M059J (cell line): ENCODE measurements at places on chromosomes 7 and 10. TPM values are rescaled to one million over a fixed set of nuclear protein-coding genes. Genes with fewer than 3 reads are reported as not detected.
A peak's percentile ranks its signal among the peaks of the same experiment; 100 is the strongest.

- DNase-seq, result peak; percentile 42
Measured at GRCh38 chr10:60537697-60538096, 148.0 kb upstream of the ANK3 start.

Gene LRRN3
- total RNA-seq, result 5.9 and 7.8 TPM in 2 replicates

GRCh38 chr10:98296524-98296923 lies 28.5 kb upstream of the LOXL4 start:
- peak; percentile 23 for DNase-seq

Gene CYP2C9
- total RNA-seq, result not detected in 2 replicates

GRCh38 chr7:81767926-81768325 lies 1.9 kb downstream of the HGF start:
- DNase-seq, result no peak

Gene ALOX5
- total RNA-seq, result not detected in 2 replicates

Gene TYSND1
- total RNA-seq, result 5.5 and 12.2 TPM in 2 replicates

Gene RASSF4
- 8.4 and 13.4 TPM in 2 replicates for total RNA-seq

DNA sequence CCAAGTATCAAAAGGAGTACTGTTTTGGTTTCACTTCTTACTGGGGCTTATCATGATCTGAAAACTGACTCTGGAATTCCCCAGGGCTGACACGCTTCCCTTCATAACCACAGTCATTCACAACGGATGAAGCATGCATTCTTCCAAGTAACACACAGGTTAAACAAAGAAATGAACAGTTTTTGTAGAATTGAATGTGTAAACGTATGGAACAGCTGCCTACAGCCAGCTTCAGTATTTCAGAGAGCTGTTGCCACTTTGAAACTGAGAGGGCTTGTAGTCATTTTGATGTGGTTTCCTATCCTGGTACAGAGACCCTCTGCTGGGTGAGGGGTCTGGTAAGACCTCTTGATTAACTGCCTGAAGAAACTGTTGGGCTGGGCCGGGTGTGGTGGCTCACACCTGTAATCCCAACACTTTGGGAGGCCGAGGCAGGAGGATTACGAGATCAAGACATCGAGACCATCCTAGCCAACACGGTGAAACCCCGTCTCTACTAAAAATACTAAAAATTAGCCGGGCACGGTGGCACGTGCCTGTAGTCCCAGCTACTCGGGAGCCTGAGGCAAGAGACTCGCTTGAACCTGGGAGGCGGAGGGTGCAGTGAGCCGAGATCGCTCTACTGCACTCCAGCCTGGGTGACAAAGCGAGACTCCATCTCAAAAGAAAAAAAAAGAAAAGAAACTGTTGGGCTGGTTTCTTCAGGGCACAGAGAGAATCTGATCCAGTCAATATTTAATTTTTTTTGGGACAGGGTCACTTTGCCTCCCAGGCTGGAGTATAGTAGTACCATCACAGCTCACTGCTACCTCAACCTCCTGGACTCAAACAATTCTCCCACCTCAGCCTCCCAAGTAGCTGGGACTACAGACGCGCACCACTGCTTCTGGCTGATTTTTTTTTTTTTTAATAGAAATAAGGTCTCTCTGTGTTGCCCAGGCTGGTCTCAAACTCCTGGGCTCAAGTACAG lies 4.7 kb downstream of the NFE2L3 start:
- peak; percentile 95 for DNase-seq

DNA sequence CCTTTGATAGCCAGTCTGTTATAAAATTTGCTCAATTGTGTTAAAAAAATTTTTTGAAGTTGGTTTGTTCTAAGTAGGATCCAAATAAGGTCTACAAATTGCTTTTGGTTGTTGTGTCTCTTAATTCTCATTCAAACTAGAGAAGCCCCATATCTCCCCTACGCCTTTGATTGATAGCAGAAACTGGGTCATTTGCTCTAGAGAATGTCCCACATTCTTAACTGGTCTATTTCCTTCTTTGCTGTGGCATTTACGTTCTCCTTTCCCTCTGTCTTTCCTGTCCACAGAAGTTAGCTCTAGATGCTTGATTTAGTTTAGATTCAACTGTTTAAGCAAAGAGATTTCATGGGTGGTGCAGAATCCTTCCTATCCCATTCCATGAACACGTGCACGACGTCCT lies 174.6 kb upstream of the SVIL start:
- no peak for DNase-seq

DNA sequence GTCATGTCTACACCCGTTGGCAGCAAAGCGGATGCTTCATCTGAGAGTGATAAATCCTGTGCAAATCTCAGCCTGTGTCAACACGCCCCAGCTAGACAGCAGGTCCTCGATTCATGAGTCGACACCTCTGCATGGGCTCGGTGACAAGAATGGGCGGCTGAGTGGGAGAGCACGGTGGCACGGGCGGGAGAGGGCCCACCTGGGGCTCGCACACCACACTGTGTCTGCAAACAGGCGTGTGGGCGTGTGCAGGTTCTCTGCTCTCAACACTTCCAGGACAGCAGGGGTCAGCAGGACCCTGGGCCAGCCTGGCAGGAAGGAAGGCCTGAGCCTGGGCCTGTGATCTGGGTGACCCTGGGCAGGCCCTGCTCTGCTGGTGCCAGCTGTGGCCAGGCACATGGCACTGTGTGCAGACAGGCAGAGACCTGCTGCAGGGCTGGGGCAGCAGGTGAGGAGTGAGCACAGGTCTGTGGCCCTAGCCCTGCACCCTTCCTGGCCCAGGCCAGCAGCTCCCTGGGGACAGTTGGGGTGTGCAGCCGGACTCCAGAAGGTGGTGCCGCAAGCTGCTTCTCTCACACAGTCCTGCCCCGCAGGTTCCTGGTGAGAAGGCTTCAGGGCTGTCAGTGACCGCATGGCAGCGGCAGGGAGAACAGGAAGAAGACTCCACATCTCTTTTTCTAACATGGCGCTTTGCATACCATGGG lies 216.4 kb downstream of the ELFN1 start:
- DNase-seq, result no peak

- peak; percentile 65 for DNase-seq
Measured at GRCh38 chr7:1961701-1962276, 271.0 kb downstream of the MAD1L1 start.

Gene MRC1
- not detected in 2 replicates for total RNA-seq

Gene SPAM1
- total RNA-seq, result not detected in 2 replicates

GRCh38 chr7:52708846-52709245 lies 326.6 kb upstream of the POM121L12 start:
- no peak for DNase-seq

DNA sequence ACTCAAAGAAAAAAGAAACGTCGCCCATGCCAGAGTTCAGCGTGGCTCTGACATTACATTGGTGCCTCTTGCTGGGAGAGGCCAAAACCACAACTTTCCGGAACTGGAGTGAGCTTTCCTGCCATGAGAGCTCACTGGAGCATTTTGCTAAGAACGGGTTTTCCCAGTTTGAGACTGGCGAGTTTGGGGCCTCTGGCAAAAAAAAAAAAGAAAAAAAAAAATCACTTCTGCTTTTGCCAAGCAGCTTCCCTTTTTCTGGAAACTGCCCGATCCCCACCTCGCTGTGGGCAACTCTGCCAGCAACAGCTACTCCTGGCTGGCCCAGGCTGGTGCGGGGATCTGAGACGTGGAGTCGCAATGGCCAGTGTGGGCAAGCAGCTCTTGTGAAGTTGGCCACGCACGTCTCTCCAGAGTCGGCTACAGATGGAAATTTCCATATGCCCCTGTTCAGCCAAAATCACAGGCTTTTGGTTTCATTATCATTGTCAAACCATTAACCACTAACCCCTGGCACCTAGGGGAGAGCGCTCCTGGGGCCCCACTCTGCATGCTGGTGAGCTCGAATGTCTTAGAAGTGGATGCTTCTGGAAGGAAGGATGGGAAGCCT lies 25.7 kb downstream of the PRKAG2 start:
- DNase-seq, result peak; percentile 57

Gene ZNF425
- total RNA-seq, result 1.1 and 3.1 TPM in 2 replicates

GRCh38 chr10:112395809-112396530 lies 22.1 kb downstream of the ACSL5 start:
- DNase-seq, result no peak

Gene NKX1-2
- total RNA-seq, result 0.02 and 0.30 TPM in 2 replicates

DNA sequence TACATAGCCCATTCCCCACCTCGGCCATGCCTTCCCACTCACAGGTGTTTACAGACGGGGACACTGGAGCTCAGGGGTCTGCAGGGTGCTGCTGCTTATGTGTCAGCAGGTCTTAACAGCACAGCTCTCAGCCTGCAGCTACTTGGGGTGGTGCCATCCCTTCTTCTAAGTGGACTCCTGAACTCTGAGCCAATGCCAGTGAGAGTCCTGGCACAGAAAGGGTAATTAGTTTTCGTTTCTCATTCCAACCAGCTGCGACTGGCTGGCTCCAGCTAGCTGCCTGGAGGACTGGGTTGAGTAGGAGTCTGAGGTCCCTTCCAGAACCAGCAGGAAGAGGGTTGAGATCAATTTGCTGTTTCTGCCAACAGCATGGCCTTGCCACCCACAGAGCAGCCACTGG lies 88.3 kb upstream of the AGK start:
- no peak for DNase-seq

DNA sequence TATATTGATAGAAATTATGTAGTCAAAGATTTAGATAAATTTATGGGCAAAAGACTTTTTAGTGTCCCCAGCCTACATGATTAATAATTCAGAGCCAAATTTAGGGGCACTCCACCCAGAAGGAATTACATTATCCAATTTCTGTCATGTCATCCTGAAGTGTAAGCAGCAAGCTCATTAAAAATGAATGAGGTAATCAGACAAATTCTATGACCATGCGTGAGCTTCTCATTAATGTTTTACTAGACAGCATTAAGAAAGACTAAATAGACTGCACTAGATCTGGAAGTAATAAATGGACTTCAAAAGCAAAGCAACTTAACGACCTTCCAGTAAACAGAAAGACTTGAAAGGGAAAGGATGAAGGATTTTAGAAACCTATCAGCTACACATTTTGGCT lies 22.7 kb upstream of the TRUB1 start:
- DNase-seq, result no peak

DNA sequence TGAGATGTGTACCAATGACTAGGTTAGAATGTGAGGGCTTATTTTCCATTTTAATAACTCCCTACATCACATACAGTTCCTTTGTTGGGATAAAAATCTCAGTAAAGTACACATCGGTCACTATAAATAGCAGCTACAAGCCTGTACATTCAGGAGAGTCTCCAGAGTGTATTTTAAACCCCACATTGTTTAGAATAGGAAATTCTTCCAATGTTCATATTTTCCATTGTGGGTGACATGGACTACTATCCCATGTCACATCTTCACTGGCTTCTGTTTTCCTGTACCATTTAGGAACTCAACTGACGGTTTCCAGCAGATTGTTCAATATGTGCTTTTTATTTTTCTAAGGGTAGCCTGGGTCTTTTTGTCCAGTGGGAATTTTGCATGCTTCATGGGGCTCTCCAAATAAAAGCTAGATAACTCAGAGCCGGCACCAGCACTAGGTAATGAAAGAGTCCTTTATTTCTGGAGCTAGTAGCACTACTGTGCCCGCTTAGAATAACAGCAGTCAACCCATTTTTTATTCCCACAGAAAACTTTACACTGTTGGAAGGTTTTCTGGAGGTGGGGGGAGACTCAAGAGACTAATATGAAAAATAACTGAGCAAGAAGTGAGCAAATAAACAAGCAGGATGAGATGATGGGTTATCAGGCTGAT lies 100.5 kb downstream of the CALD1 start:
- DNase-seq, result no peak

GRCh38 chr7:43931346-43931745 lies 5.1 kb downstream of the UBE2D4 start:
- DNase-seq, result no peak

Gene AVPI1
- 13.3 and 20.6 TPM in 2 replicates for total RNA-seq

DNA sequence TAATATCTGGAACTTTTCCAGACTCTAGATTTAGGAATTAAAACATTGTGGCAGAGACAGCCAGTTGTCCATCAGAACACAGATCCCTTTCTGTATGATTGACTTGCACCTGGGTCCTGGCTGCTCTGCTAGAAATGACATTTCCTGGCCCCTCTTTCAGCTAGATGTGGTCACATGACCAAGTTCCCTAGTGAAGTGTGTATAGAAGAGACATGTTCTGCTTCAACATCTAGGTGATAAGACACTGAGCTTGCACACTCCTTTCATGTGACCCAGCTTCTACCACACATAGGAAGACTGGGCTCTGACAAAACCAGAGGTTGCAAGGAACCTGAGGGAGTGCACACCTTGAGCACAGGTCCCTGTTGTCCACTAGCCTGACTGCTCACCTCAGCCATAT lies 22.8 kb upstream of the DYNC1I1 start:
- no peak for DNase-seq

Gene HDAC9
- 25.3 and 27.6 TPM in 2 replicates for total RNA-seq

Gene MACROH2A2
- total RNA-seq, result 2.1 TPM in 2 replicates

DNA sequence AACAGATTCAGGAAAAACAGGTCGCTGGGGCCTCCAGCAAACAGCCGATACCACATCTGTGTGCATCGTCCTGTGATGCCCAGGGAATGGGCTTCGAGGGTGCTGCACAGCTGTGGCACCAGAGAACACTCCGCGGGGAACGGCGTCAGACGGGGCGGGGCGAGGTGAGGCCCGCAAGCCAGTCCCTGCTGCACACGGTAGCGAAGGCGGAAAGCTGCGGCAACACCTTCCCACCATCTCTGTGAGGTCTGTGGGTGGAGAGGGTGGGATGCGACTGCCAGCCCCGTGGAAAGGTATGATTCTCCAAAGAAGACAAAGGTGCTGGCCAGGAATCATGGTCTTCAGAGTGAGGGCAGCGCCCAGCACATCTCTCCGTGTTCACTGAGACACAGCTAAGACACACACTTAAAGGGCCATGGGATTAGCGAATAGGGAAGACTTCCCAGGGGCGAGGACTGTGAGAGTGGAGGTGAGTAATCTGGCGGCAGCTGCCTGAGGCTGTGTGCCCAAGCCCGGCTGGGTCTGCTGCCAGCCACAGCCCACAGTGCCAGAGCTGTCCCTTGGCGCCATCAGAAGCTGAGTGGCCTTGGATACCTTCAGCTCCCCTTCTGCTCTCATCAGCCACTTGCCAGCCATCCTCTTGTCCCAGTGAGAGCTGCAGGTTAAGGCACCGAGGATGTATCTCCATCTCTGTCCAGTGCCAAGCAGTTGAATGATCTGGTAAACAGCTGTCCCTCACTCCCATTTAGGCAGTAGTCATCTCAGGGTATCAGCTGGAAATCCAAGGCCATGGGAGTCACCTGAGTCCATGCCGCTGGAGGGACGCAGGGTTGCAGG lies 17.6 kb downstream of the PRKAG2 start:
- DNase-seq, result peak; percentile 41

DNA sequence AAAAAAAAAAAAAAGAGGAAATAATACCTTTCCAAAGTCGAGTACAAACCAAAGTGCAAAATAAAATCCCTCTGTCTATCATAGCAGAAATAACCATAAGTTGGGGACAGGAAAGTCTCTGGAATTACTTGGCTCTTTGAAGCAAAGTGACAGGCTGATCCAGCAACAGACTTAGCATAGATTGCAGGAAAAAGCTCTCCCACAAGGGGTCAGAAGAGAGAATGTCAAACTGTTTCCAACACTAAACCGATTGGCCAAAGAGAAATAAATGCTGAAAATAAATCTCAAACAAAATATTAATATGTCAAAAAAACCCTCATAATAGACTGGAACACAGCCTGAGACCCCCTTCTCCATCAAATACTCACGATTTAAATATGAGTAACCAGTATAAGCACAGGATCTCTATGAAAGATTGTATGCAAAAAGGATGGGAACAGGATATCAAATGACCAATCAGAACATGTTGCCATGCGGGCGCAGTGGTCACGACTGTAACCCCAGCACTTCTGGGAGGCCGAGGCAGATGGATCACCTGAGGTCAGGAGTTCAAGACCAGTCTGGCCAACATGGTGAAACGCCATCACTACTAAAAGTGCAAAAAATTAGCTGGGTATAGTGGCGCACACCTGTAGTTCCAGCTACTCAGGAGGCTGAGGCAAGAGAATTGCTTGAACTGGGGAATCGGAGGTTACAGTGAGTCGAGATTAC lies 1000.7 kb upstream of the LRRN3 start:
- DNase-seq, result peak; percentile 4
